ENCODE measurements at places on chromosomes 13 and 19.

- no peak for DNase-seq
Measured at GRCh38 chr19:53824134-53824611, at the start of gene NLRP12. Gene NLRP12, minus strand, starts transcription at chr19:53824314. Its CDS starts 140 bp downstream, at chr19:53824174.

GRCh38 chr19:2783781-2784145, 690 bp upstream of the SGTA start:
- no peak for DNase-seq

- DNase-seq = no peak
Measured at GRCh38 chr13:43611281-43612273, 175.2 kb downstream of the ENOX1 start.

- DNase-seq = no peak
Measured at GRCh38 chr13:19955873-19956559, 2.5 kb upstream of the ZMYM2 start.

GRCh38 chr13:32910530-32910929, 105.7 kb upstream of the KL start:
- DNase-seq = no peak

DNA sequence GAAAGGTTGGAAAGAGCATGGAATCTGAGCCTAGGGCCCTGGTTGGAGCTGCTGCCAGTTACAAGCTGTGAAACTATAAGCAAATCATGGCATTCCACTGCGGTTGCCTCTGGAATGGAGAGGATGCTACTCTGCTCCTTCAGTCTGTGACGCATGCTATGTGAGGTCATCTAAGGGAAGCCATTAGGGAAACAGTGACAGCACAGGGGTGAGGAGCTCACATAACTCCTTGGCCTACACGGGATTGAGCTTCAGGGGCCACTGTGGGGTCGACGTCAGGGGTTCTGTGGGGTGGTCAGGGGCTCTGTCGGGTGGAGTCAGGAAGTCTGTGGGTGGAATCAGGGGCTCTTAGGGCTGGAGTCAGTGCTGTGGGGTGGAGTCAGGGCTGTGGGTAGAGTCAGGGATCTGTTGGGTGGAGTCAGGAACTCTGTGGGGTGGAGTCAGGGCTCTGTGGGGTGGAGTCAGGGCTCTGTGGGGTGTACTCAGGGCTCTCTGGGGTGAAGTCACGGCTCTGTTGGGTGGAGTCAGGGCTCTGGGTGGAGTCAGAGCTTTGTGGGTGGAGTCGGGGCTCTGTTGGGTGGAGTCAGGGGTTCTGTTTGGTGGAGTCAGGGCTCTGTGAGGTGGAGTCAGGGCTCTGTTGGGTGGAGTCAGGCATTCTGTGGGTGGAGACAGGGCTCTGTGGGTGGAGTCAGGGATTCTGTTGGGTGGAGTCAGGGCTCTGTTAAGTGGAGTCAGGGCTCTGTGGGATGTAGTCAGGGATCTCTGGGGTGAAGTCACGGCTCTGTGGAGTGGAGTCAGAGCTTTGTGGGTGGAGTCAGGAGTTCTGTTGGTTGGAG, 35.8 kb upstream of the MEDAG start:
- no peak for DNase-seq

DNA sequence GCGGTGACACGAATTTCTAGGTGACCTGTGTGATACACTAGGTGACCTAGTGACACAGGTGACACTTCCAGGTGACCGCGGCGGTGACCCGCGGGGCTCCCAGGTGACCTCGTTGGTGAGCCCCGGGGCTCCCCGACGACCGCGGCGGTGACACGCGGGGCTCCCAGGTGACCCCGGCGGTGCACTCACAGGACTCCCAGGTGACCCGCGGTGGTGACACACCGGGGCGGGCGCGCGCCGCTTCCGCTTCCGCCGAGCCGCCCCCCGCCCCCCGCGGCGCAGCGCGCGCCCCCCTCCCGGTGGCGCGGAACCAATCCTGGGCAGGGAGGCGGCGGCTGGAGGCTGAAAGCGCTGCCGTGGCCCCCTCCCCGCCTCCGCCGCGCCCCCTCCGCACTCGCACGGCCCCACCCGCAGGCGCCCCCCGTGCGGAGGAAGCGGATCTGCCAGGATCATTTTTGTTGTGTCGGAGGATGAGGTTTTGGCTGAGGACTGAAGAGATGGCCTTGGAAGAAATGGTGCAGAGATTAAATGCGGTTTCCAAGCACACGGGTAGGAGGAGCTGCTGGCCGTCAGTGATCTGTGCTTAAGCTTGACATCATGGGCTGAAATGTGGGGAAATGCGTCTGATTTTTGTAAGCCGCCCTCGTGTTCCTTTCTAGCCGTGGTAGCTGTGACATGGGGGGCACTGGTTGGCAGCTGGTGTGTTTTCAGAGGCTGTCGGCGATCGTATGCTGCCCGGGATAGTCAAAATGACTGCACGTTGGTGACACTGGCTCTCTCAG, at the start of gene MCF2L:
Gene MCF2L, plus strand, starts transcription at position 305 of the 782 bp plus-strand sequence. Its CDS starts 166 bp downstream, at position 471.
- peak; percentile 21 for DNase-seq

- DNase-seq = no peak
Measured at GRCh38 chr19:55172741-55173140, 6.3 kb upstream of the DNAAF3 start.

GRCh38 chr13:30727491-30728355, 7.6 kb upstream of the ALOX5AP start:
- no peak for DNase-seq

- DNase-seq = no peak
Measured at GRCh38 chr13:51772781-51773180, 31.2 kb downstream of the DHRS12 start.

DNA sequence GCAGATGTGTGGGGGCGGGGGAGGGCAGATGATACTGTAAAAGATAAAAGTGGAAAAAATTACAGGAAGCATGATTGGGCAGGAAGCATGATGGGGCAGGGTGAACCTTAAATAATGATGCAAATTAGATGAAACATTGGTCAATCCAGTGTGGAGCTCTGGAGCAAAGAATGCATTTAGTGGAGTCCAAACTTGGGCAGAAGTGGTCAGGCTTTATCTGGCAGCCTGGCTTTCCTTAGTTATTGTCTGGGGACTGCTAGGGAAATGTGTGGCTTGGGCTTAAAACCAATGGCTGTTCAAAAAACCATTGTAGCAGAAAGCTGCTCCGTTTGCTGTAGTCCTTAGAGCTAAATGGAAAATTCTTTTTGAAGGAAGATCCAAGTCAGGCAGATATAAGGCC, 1077.3 kb upstream of the MIR17HG start:
- no peak for DNase-seq

DNA sequence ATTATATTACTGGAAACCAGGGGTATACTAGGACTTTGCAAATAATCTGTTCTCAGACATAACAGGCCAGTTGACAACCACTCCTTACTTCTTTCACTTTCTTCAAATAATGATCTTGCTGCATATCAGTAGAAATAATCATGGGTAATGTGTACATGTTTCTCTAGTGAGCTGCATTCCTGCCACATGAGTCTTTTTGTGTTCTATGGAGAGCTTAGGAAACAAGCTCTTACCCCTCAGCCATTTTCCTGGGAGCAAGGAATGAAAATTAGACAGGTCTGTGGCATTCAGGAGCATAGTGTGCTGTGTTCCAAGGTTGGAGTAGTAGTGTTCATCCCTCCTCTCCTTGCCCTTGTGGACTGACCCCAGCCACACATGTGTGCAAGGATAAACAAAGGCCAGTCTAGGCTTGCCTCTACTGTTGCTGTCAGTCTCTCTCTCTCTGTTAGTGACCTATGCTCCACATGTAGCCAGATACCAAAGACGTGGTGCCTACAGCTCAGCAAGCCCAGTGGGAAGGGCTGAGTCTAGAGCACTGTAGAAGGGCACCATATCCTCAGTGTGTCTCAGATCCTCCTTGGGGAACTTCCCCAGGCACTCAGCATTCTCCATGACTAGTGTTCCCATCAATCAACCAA, 11.5 kb upstream of the OXGR1 start:
- no peak for DNase-seq

DNA sequence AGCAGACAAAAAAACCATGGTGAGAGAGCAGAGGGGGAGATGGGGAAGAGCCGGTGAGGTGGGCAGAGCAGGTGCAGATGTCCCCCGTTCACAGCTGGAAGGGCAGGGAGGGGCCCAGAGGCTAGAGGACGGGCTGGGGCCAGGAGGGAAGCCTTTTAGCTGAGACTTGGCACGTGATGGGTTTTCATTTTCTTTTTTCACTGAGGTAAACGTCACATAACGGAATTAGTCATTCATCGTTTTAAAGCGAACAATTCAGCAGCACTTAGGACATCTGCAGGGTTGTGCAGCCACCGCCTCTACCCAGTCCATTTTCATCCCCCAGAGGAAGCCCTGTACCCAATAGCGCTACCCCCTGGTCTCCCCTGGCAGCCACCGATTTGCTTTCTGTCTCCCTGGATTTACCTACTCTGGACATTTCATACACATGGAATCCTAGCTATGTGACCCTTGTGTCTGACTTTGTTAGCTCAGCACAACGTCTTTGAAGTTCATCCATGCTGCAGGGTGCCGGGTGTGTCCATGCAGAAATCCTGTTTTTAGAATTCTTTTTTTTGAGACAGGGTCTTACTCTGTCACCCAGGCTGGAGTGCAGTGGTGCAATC, 16.0 kb upstream of the EMC10 start:
- no peak for DNase-seq

DNA sequence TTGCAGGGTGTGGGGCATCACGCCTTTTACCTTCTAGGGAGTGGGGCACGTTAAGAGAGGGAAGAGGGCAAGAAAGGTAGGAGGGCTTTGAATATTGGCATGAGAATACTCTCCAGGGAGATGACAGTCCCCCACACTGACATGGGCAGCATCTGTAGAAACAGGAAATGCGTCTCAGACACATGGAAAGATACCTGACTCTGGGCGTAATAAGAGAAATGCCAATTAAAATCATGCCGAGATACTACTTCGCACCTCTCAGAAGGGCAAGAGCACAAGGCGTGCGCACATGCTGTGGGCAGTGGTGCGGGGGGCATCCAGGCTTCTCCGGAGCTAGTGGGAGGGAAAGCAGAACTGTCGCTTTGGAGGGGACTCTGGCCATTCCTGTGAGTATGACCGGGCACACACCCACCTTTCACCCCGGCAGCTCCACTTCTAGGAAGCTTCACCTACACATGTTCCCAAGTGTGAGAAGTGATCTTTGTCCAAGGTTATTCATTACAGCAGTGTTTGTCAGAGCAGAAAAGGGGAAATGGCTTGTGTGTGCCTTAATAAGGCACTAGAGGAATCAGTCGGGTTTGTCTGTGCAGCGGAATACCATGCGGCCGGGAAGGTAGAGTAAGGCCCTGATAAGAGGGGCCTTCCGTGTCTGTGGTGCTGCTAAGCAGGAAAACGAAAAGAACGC, 99.5 kb downstream of the SIPA1L3 start:
- no peak for DNase-seq

DNA sequence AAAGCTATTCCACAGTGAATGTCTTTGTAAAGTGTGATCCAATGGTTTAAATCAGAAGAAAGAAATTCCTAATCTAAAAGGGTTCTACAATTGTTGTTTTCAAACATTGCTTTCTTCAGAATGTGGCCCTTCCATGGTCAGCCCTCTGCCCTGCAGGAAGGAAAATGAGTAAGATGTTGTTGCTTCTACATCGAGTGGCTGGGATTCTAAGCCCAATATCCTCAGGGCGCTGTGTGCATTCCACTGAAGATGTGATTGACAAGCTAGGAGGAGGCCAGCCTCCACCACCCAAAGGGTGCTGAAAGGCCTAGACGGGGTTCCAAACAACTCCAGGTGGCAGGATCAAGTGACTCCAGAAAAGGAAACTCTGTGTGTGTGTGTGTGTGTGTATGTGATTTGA, 316.9 kb upstream of the TSHZ3 start:
- DNase-seq = no peak

- no peak for DNase-seq
Measured at GRCh38 chr19:42459926-42460325, 17.2 kb upstream of the CXCL17 start.

DNA sequence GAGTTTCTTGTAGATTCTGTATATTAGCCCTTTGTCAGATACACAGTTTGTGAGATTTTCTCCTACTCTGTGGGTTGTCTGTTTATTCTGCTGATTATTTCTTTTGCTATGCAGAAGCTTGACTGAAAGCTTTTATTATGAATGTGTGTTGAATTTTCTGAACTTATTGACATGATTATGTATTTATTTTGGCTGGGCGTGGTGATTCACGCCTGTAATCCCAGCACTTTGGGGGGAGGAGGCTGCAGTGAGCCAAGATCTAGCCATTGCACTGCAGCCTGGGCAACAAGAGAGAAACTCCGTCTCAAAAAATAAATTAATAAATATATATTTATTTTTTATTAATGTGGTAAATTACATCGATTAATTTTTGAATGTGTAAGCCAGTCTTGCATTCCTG, 78.9 kb downstream of the DNAJC15 start:
- DNase-seq = no peak

DNA sequence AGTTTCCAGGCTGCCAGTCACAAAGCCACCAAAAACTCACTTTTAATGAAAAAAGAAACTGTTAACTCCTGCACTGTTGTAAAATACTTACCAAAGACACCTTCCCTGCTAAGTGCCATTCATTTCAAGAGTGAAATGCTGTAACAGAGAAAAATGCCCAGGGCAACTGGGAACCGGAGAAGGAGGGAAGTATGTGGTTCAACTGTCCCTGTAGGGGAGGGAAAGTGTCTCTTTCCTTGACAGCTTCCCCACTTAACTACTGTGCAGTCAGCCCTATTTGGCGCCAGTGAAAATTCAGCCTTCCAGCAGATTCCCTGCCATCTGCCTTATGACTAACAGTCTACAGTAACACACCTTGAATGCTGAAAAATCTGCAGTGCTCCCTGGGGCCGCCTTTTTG, 789.0 kb downstream of the DIAPH3 start:
- DNase-seq = no peak
